ENCODE measurements at places on chromosomes 6 and 20. TPM values are rescaled to one million over a fixed set of nuclear protein-coding genes. Genes with fewer than 3 reads are reported as not detected.
A peak's percentile ranks its signal among the peaks of the same experiment; 100 is the strongest.

The C20orf144 gene
- 0.12 TPM for total RNA-seq

DNA sequence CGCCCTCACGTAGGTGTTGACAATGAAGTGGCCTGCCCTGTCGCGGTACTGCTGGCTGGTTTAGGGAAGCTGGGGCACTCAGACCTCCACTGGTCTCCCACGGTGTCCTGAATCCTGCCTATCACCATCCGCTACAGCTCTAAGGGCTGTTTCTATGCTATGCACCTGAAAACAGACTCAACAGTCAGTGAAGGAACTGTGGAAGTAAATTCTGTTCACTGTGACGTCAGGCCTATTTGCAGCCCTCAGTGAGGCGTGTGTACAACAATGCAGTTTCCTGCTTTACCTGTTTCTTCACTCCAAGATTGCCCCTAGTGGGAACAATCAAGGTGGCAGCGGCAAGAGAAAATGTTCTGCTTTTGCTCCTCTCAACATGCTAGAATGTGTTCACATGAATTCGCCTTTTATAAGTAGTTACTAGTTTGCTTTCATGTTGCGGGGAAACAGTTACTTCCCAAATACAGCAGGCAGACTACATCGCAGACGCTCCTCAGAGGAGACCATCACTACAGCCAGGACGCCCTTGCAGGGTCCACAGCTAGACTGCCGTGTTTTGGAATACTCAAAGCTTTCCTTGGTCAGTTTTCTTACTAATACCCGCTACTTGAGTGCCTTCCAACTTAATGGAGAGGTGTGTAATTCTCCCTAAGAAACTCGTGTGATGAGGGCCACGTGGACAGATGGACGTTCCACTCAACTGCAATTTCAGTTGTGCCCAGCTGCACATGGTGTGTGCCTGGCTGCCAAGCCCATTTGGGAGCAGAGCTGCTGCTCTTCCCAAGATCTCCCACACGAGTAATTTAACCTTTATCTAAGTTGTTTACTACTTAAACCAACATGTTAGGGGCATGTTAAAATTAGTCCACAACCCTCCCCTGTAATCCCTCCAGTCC is 25.4 kb downstream of the DIDO1 start:
- no peak overlapping the region for H3K27ac ChIP-seq
- peak; percentile 22 for DNase-seq
- peaks cover 70% of the 10 kb centered on the region for H3K36me3 ChIP-seq
- H3K4me3 ChIP-seq = no peak overlapping the region
- no peaks in the 10 kb centered on the region for H3K27me3 ChIP-seq

- H3K27ac ChIP-seq = no peak overlapping the region
- H3K4me1 ChIP-seq = peaks cover 5% of the 10 kb centered on the region
- H3K36me3 ChIP-seq = no peaks in the 10 kb centered on the region
- H3K4me3 ChIP-seq = no peak overlapping the region
Measured at GRCh38 chr20:32539817-32540675, 45.1 kb downstream of the NOL4L start.

The BCAS4 gene
- total RNA-seq = 7.9 TPM

The ASIP gene
- not detected for total RNA-seq

DNA sequence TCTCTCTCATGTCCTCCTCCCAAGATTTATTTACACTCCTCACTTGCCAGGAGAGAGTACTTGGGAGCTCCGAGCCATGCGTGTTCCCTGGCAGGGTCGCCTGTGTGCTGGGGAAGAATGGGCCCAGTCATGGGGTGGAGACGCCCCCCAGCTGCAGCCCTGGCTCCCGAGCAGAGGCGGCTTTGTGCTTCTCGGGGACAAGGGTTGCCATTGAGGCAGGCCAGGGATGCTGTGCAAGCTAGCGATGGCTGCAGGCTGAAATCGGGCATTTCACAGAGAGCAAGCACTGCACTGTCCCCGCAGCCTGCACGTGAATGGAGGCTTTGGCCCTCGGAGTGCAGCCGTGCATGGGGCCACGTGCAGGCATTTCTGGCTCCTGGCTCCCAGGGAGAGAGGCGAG is 23.8 kb downstream of the PHACTR3 start:
- no peaks in the 10 kb centered on the region for H3K4me1 ChIP-seq
- H3K4me3 ChIP-seq = no peak overlapping the region
- H3K36me3 ChIP-seq = no peaks in the 10 kb centered on the region
- no peak overlapping the region for H3K27ac ChIP-seq
- DNase-seq = no peak
- H3K27me3 ChIP-seq = peaks cover 97% of the 10 kb centered on the region

The OOEP gene
- not detected for total RNA-seq

GRCh38 chr20:41009946-41010345 is 18.7 kb upstream of the TOP1 start:
- H3K4me3 ChIP-seq = no peak overlapping the region
- no peak for DNase-seq
- H3K27me3 ChIP-seq = no peaks in the 10 kb centered on the region
- no peak overlapping the region for H3K27ac ChIP-seq
- H3K4me1 ChIP-seq = peaks cover 34% of the 10 kb centered on the region
- H3K36me3 ChIP-seq = no peaks in the 10 kb centered on the region

DNA sequence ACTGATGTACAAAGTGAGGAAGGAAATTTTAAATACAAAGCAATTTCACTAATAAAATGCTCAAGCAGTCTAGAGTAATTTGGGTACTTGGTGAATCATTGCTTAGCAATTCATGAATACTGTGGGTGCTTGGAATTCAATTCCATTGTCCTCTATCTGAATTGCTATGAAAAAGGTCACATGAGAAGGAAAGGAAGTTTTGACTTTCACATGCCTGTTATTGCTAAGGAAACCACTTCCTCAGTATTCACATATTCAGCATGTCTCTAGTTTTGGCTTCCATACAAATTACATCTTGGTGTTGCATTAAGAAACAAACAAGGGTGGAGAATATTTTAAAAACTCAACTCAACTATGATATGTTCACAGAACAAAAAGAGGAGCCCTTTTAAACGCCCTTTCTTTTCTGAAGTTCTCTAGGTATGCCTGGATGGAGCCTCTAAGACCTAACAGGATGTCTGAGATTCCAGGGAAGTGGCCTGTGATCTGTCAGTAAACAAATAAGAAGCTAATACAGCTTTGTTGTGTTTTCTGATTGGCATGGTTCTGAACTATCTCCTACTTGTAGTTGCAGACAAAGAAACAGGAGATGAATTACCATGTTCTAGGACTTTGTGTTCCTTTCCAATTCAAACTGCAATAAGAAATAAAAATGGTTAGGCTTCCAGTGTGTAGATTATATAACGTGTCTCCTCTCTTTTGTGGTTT is 190.4 kb downstream of the OGFRL1 start:
- peak overlapping the region; percentile 59 for H3K27ac ChIP-seq
- DNase-seq = peak; percentile 73
- peaks cover 20% of the 10 kb centered on the region for H3K4me1 ChIP-seq

DNA sequence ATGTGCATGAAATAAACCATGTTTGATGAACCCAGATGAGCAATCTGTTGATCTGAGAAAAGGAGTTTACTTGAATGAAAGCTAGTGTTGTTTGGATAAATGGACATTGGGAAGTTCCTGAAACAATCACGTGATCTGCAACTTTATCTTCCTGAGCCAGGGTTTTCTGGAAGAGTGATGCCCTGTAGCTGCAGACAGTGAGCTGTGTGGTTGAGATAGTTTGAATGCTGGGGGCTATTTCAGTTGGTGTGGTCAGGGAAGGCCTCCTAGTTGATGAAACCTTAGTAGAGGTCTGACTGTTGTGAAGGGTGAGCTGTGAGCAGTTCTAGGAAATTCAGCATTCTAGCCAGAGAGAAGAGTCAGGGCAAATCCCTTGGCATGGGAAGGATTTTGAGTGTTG is 643.7 kb downstream of the UTRN start:
- peaks cover 6% of the 10 kb centered on the region for H3K4me1 ChIP-seq
- H3K27ac ChIP-seq = no peak overlapping the region
- H3K36me3 ChIP-seq = no peaks in the 10 kb centered on the region
- no peak overlapping the region for H3K4me3 ChIP-seq
- no peak for DNase-seq

GRCh38 chr6:24908650-24909035 is 27.1 kb downstream of the RIPOR2 start:
- H3K4me3 ChIP-seq = no peak overlapping the region
- peaks cover 34% of the 10 kb centered on the region for H3K4me1 ChIP-seq
- H3K27me3 ChIP-seq = no peaks in the 10 kb centered on the region
- H3K27ac ChIP-seq = no peak overlapping the region
- no peak for DNase-seq

DNA sequence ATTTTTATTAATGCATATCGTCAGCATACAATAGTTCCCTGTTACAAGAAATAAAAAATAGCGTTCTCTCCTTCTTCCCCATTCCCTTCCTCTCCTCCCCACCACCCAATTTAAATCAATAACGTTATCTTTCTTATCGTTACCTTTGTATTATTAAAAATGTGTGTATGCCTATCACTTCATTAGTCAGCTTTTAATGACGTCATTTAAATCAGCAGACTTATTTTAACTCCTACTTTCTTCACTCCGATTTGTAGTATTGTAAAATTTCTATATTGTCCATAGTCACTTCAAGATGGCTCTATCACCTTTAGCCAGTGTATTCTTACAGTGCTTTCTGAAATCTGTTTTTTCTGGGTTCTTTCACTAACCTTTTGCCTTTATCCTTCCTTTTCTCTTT is 89.1 kb downstream of the MKKS start:
- no peak for DNase-seq
- no peak overlapping the region for H3K4me3 ChIP-seq
- no peaks in the 10 kb centered on the region for H3K27me3 ChIP-seq
- no peaks in the 10 kb centered on the region for H3K36me3 ChIP-seq
- H3K27ac ChIP-seq = no peak overlapping the region

- no peak for DNase-seq
- H3K4me1 ChIP-seq = peaks cover 7% of the 10 kb centered on the region
- H3K4me3 ChIP-seq = no peak overlapping the region
- H3K27me3 ChIP-seq = no peaks in the 10 kb centered on the region
Measured at GRCh38 chr6:5537967-5538366, 276.7 kb downstream of the FARS2 start.

The TBC1D22B gene
- 14.6 TPM for total RNA-seq

The SLC24A3 gene
- not detected for total RNA-seq

DNA sequence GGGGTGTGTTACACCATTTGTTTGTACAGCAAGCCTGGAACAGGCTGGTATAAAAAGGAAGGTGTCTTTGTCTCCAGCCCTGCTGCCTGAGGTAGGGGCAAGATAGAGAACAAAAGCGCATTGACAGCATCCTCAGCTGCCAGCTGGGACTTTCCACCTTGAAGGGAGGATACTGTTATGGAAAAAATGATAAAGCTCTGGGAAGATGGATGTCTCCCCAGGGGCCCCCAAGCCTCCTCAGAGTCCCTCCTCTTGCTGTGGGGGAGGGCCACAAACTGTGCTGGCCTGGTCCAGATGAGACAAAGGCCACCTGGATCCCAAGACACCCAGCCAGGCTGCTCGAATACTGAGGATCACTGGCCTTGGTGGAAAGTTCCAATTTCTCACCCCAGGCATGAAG is 13.0 kb downstream of the REM1 start:
- H3K27ac ChIP-seq = no peak overlapping the region
- no peaks in the 10 kb centered on the region for H3K36me3 ChIP-seq
- no peaks in the 10 kb centered on the region for H3K4me1 ChIP-seq
- H3K4me3 ChIP-seq = no peak overlapping the region

DNA sequence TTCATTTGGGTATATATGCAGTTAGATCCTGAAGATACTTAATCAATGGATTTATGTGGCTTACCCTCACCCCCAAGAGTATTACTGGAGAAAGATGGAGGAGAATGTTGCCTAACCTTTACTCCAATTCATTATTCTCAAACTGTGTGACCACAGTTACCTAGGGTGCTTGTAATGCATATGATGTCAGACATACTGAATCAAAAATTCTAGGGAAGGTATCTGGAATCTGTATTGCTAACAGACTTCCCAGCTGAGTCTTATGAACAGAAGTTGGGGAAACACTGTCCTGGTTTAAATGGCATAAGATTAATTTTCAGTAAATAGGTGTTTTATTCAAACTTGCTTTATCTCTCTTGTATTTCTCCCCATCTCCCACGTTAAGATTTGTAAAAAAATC is 83.9 kb downstream of the PKIB start:
- no peak overlapping the region for H3K27ac ChIP-seq
- no peak for DNase-seq
- no peaks in the 10 kb centered on the region for H3K27me3 ChIP-seq
- peaks cover 16% of the 10 kb centered on the region for H3K4me1 ChIP-seq
- no peak overlapping the region for H3K4me3 ChIP-seq

DNA sequence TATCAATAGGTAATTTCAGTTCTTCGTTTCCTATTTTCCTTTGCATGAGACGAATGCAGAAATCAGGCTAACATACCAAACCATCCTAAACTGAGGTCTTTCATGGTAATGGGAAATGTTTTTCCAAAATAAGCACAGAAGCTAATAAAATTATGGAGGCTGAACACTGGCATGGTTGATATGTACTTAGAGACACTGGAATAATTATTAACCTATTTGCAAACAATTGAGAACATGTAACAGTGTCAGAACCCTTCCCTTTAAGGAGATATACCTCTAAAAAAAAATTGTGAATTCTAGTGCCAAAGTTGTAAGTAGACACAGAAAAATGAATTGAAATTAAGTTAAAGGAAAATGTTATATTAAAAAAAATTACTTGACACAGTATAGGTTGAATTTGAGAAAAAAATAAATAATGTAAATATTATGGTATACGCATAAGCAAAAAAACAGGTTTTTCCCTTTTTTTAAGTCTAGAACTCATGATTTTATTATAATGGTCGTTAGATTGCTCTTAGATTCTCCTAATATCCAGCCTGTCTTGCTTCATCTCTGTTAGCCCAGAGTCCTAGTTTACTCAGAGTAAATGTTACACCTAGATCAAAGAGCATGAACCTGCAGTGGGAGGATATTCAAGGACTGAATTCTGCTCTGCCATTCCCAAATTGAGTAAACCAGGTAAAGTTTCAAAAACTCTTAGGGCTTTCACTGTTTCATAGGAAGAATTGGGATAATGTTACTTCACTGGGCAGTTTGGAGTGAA is 1.7 kb downstream of the SLC17A2 start:
- DNase-seq = no peak
- H3K4me3 ChIP-seq = no peak overlapping the region
- no peaks in the 10 kb centered on the region for H3K4me1 ChIP-seq
- no peaks in the 10 kb centered on the region for H3K36me3 ChIP-seq

The RAD21L1 gene
- total RNA-seq = not detected

DNA sequence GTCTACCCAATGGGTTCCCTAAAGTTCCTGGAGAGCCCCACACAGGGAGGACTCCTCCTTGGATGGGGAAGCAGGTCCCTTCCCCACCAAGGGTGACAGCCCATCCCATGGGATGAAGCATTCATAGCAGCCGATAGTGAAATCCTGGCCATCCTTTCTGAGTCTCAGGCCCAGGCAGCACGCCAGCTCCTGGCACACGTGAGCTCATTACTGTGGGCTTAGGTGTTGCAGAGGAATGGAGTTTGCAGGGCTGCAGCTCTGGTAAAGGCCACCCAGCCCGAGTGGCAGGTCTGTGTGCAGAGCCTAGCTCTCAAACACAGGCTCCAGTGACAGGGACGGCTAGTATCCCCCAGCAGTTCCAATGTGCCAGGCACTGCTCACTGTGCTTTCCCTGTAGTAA is 31.0 kb downstream of the SIRPA start:
- DNase-seq = no peak
- H3K27ac ChIP-seq = no peak overlapping the region
- peaks cover 24% of the 10 kb centered on the region for H3K36me3 ChIP-seq
- no peaks in the 10 kb centered on the region for H3K4me1 ChIP-seq
- no peak overlapping the region for H3K4me3 ChIP-seq

The CLIC1 gene
- 511 TPM for total RNA-seq

GRCh38 chr6:23735151-23735550 is 390.9 kb upstream of the NRSN1 start:
- no peak overlapping the region for H3K27ac ChIP-seq
- no peaks in the 10 kb centered on the region for H3K36me3 ChIP-seq
- peak overlapping the region; percentile 58 for H3K4me3 ChIP-seq
- no peaks in the 10 kb centered on the region for H3K27me3 ChIP-seq
- DNase-seq = peak; percentile 41

The DNAAF9 gene
- 9.2 TPM for total RNA-seq
